A549 (cell line): ENCODE measurements at places on chromosomes 6 and 20.

DNA sequence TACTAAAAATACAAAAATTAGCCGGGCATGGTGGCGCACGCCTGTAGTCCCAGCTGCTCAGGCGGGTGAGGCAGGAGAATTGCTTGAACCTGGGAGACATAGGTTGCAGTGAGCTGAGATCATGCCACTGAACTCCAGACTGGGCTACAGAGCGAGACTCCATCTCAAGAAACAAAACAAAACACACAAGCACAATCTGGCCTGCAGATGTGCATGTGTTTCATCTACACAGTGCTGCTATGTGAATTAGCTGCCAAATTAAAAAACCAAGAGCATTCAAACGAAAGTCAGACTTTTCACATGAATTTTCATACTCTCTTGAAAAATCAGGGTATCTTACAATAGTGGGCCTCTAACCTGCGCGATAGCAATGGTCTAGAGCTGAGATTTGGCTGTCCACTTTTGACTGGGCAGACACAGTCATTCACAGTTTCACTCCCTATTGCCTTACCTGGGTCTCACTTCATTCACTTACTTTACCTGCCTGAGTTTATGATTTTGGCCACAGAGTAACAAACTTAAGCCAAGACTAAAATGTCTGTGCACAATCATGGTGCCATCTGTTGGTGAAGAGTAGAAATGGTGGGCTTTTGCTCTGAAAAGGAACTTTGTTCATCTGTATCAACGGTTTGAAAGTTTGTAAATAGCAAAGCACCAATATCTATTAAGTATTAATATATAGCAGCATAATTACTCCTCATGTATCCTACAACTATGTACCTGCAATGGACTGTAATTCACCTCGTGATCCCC is 138.5 kb upstream of the UST start:
- DNase-seq, result no peak

DNA sequence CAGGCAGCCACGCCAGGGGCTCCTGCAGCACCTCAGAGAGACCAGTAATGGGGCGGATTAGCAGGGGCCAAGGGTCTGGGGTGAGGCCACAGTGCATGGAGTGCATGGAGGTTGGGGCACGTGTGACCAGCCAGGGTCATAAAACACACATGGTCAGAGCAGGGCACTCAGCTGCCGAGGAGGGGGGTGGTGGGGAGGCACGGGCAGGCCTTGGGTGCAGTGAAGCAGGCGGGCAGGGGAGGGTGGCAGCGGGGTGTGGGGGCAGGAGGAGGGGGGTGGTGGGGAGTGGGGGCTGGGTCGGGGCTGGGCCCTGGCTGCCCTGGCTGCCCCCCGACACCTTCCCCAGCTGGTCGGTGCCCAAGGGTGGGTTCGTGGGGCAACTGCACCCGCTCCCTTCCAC is 23.7 kb upstream of the NTSR1 start:
- no peak for DNase-seq

DNA sequence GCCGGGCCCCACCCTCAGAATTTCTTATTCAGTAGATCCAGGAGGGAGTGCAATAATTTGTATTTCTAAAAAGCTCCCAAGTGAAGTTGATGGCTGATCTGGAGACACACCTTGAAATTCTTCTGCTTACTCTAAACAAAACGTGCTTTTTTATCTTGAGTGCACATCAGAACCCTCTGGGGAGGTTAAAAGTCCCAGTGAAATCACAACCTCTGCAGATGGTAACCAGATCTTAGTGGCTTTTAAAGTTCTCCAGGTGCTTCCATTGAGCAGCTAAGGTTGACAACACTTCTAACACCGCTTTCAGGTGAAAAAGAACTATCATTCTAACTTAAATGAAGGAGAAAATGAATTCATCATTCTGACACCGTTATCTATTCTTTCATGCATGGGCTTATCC is 45.6 kb upstream of the ESR1 start:
- DNase-seq, result no peak

DNA sequence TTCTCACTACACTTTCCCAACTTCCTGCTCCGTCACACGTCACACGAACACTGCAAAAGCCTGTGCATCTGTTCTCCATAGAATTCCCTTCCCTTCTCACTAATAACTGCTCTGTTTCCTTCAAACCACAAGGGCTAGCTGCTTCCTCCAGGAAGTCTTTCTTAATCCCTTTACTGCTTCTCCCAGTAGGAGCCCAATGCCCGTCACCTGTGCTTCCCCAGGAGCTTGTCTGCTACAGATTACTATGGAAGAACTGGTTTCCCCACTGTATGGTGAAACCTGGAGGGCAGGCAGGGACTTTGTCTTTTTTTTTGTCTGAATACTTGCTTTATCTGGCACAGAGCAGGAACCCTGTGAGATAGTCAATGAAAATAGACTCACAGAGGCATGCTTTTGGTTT is 444.7 kb upstream of the MAP3K7 start:
- no peak for DNase-seq

- DNase-seq, result no peak
These were observed 84.3 kb upstream of the THBS2 start for GRCh38 chr6:169337886-169338445.

DNA sequence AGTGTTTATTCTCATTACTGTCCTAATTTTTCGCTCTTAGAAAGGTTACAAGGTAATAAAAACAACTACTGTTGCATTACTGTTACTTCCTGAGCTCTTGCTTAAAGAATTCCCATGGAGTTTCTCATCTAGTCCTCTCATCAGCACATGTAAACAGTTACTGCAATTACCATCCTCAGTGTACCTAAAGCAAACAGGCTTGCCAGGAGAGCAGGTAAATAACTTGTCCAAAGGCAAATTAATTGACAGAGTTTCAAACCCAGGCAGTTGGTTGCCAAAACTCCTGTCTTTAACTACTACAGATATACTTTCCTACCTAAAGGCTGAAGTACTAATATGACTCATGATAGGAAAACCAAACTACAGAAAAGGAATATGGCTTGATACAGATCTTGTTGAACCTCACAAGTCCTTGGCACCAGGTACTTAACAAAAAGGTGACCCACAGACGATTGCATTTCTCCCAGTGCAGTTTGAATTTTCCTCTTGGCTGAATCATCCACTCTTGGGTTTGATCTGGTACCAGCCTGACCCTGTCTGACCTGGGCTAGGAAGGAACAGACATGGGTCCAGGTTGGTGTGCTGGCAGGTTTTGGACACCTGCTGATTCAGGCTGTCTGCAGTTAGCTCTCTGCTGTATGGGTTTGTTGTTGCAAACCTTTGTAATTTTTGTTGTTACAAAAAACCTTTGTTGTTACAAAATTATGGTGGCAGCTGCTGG is 153.0 kb downstream of the CFAP61 start:
- DNase-seq, result no peak

- no peak for DNase-seq
These were observed 42.0 kb downstream of the JARID2 start for GRCh38 chr6:15287670-15288375.

GRCh38 chr6:37699138-37699766 is 1.6 kb upstream of the MDGA1 start:
- no peak for DNase-seq

- DNase-seq, result no peak
These were observed 55.6 kb downstream of the MYB start for GRCh38 chr6:135236732-135237131.

DNA sequence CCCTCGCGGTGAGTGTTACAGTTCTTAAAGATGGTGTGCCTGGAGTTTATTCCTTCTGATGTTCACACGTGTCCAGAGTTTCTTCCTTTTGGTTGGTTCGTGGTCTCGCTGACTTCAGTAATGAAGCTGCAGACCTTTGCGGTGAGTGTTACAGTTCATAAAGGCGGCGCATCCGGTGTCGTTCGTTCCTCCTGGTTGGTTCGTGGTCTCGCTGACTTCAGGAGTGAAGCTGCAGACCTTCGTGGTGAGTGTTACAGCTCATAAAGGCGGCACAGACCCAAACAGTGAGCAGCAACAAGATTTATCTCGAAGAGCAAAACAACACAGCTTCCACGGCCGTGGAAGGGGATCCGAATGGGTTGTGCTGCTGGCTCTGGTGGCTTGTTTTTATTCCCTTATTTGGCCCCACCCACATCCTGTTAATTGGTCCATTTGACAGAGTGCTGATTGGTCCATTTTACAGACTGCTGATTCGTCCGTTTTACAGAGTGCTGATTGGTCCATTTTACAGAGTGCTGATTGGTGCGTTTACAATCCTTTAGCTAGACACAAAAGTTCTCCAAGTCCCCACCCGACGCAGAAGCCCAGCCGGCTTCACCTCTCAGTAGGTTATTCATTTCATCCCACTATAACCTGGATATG is 48.2 kb upstream of the ARG1 start:
- DNase-seq, result no peak

DNA sequence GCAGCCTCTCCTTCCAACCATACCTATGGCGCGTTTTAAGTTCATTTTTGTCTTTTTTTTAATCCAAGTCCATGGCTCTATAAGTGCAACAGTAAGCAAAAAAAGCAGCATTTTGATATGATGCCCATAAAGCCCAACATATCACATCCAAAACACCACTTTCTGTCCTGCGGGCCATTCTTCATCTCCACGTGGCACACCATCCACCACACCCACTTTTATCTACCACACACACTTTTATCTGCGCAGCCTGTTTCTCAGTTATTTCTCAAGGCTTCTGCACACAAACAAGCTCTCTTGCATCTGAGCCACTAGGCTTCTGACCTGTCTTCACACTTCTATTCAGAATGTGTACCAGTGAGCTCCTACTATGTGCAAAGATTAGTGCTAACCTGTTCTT is 5.3 kb downstream of the GCLC start:
- no peak for DNase-seq

DNA sequence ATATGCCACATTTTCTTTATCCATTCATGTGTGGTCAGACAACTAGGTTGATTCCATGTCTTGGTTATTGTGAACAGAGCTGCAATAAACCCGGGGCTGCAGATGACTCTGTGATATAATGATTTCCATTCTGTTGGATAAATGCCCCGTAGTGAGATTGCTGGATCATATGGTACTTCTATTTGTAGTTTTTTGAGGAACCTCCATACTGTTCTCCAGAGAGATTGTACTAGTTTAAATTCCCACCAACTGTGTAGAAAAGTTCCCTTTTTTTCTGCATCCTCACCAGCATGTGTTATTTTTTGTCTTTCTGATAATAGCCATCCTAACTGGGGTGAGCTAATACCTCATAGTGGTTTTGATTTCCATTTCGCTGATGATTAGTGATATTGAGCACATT is 62.2 kb upstream of the MAP3K4 start:
- DNase-seq, result no peak

GRCh38 chr20:46196990-46197389 is 78.9 kb downstream of the CD40 start:
- DNase-seq, result no peak

GRCh38 chr20:59514554-59514953 is 89.8 kb upstream of the PHACTR3 start:
- DNase-seq, result no peak

- no peak for DNase-seq
These were observed 244.7 kb upstream of the BTBD3 start for GRCh38 chr20:11672959-11673358.

DNA sequence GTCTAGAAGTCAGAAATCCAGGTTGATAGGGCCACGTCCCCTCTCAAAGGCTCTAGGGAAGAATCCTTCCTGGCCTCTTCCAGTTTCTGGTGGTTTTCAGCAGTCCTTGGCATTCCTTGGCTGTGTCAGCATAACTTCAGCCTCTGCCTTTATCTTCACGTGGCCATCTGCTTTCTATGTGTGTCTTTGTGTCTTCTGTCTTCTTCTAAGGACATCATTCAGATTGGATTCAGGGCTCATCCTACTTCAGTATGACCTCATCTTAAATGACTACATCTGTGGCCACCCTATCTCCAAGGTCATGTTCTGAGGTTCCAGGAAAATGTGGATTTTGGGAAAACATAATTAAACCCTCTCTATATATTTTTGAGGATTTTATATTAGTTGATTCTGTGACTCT is 23.0 kb downstream of the C6orf89 start:
- DNase-seq, result no peak

DNA sequence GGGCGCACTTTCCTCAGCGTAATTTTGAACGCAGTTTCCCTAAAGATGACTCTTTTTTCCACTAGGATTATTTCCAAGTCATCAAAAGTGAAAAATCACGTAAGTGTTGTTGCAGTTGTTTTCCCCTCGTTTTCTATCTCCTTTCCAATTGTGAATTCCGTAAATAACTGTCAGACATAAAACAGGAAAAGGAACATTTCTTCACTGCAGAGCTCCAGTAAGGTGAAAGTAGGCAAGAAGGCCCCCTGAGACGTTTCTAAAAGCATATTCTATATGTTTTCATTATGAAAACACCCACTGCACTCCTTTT is 17.8 kb downstream of the HIVEP2 start:
- no peak for DNase-seq

DNA sequence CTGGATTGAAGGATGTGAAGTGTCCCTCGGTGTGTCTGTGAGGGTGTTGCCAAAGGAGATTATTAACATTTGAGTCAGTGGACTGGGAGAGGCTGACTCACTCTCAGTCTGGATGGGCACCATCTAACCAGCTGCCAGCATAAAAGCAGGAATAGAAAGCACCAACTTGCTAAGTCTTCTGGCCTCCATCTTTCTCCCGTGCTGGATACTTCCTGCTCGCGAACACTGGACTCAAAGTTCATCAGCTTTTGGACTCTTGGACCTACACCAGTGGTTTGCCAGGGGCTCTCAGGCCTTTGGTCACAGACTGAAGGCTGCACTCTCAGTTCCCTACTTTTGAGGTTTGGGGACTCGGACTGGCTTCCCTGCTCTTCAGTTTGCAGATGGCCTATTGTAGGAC is 220.3 kb upstream of the LRFN2 start:
- peak; percentile 34 for DNase-seq

GRCh38 chr6:157219201-157220200 is 103.8 kb downstream of the TMEM242 start:
- DNase-seq, result no peak

GRCh38 chr20:60541991-60542390 is 583.8 kb downstream of the CDH26 start:
- DNase-seq, result no peak

GRCh38 chr6:5403609-5404008 is 142.3 kb downstream of the FARS2 start:
- DNase-seq, result no peak
